ENCODE measurements at places on chromosomes 16 and 17.

DNA sequence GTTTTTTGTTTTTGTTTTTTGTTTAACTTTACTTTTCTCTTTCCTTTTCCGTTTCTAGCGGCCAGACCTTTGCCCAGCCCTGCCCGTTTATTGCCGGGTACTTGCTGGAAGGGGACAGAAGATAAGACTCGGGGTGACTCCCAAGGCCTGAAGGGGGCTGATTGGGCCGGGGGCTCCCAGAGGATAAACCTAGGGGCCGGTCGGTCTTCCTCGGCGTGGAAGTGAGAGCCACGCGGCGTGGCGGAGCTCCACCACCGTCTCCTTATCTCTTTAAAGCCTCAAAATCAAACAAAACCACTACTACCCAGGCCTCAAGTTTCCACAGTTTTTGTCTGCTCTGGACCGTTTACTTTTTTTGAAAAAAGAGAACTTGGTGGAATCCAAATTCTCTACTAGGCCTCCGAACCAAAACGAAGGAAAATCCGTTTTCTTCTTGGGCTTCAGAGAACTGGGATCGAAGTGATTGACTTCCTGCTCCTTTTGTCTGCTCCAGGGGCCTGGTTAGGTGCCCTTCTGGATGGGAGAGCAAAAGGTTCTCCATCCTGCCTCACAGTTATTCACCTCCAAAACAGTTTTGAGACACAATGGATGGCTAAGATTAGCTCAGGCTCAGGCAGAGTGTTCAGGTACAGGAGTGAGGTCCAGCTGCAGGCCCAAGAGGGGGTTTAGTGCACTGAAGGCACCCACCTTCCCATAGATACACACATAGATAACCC is 8.5 kb upstream of the HOXB9 start:
- DNase-seq: no peak

DNA sequence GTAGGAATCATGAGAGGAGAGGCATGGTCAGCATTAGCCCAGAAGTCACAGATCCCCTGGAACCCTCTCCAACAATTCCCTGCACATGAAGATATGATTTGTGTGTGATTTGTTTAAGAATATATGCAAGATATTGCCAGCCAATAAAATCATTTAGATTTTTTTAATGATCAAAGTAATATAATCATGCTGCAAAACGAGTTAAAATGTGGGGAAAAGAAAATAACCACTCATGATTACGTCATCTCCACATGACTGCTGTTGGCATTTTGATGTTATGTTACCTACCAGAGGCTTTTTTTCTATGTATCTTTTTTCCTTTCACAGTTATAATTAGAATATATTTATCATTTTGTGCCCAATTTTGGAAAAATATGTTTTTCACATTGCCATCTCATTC is 22.4 kb downstream of the SLC35G3 start:
- DNase-seq: no peak

GRCh38 chr17:47823519-47823918 is 1.9 kb upstream of the OSBPL7 start:
- no peak for DNase-seq

DNA sequence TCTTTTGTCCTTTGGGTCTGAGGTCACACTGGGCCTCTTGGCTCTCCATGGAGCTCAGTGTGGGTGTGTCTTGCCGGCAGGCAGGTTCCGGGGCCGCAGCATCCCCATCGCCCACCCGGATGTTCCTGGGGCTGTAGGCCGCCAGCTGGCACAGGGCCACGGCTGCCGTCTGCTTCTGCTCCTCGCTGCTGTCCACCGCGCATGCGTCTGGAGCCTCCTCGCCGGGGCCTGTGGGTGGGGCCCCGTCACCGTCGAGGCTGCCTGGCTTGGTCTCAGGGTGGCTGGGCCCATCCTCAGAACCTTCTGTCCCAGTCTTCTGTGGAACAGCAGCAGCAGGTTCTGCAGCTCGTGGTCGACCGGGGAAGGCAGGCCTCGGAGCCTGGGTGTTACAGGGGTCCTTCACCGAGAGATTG is 9.6 kb downstream of the ZNF750 start:
- no peak for DNase-seq

- DNase-seq: no peak
Measured at GRCh38 chr17:15469260-15469659, 1.8 kb upstream of the CDRT4 start.

DNA sequence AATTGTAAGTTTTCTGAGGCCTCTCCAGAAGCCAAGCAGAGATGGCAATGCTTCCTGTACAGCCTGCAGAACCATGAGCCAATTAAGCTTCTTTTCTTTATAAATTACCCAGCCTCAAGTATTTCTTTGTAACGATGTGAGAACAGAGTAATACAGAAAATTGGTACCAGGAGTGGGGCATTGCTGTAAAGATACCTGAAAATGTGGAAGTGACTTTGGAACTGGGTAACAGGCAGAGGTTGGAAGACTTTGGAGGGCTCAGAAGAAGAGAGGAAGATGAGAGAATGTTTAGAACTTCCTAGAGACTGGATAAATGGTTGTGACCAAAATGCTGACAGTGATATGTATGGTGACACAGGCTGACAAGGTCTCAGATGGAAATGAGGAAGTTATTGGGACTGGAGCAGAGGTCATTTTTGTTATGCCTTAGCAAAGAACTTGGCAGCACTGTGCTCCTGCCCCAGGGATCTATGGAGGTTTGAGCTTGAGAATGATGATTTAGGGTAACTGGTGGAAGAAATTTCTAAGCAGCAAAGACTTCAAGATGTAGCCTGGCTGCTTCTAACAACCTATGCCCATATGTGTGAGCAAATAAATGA is 23.1 kb downstream of the PRDM7 start:
- DNase-seq: no peak

- DNase-seq: no peak
Measured at GRCh38 chr17:69588316-69588715, 173.8 kb downstream of the MAP2K6 start.

GRCh38 chr16:29254676-29255495 is 151.6 kb downstream of the NPIPB11 start:
- DNase-seq: no peak

GRCh38 chr16:68298907-68299561 is 11.7 kb downstream of the SLC7A6OS start:
- DNase-seq: no peak

DNA sequence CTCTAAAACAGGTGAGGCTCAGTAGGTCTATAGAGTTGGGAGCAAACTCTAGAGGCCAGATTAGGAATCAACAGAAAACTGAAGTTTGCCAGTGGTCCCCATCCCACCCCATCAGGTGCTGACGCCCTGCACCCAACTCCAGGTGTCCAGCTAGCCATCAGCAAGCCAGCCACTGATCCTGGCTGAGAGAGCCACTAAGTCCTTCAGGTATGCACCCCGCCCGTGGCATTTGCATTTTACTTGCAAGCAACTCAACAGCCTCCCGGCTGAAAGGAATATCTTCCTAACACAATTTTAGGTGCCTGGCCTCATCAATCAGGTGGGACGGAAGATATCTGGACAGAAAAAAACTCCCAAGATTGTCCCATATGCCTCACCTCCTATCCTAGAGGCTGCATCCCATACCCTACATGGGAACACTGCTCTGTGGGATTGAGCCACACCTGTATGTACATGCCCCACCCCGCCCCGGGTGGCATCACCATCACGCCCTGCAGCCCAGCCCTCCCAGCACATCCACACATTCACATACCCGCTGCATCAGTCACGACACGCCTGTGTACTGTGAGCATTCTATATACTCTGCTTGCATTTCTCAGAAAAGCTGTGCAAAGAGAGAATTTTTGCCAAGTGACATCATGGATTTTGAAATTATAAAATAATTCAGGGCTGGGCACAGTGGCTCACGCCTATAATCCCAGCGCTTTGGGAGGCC is 8.3 kb downstream of the OTOP3 start:
- no peak for DNase-seq

Data from breast epithelium (tissue), 4 donors.